Activated CD4-positive, alpha-beta T cell treated with anti-CD3 and anti-CD28 coated beads, Interleukin-2, amount 10 ng/mL, durations not matched to agents 7 days and 5 days (primary cell): ENCODE measurements at places on chromosomes 6 and 20.

GRCh38 chr6:154304191-154304590, 52.4 kb downstream of the IPCEF1 start:
- no peak overlapping the region for H3K4me3 ChIP-seq
- H3K36me3 ChIP-seq: no peaks in the 10 kb centered on the region
- peaks cover 6% of the 10 kb centered on the region for H3K27me3 ChIP-seq
- peaks cover 12% of the 10 kb centered on the region for H3K4me1 ChIP-seq
- no peak overlapping the region for H3K27ac ChIP-seq

GRCh38 chr6:37242429-37243052, 15.0 kb upstream of the TBC1D22B start:
- no peak for DNase-seq
- no peaks in the 10 kb centered on the region for H3K27me3 ChIP-seq
- H3K4me1 ChIP-seq: peaks cover 19% of the 10 kb centered on the region
- H3K4me3 ChIP-seq: no peak overlapping the region
- no peak overlapping the region for H3K27ac ChIP-seq

DNA sequence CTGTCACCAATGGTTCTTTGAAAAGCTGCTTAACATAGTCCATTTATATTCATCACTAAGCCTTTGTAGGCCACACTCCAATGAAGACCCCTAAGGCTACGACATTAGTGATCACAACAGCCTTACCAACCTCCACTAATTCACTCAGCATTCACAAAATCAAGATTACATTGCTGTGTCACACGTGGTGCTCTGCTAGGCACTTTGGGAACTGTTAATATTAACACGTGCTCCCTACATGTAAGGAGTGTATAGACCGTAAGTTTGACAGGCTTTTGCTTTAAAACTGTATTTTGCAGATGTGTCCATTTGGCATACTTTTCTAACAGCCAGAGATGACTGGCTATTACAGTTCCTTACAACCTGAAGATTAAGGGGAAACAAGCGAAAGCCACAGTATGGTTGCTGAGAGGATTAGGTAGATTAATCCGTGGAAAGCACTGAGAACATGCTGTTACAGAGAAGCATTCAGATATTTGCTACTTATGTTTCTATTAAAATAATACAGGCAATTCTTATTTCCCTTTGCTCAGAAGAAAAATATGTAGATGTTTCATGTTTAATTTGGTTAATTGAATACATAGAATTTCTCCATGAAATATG, 69.7 kb downstream of the SAMD3 start:
- no peaks in the 10 kb centered on the region for H3K27me3 ChIP-seq
- no peak for DNase-seq
- peaks cover 4% of the 10 kb centered on the region for H3K4me1 ChIP-seq
- no peak overlapping the region for H3K4me3 ChIP-seq
- H3K36me3 ChIP-seq: peaks cover 51% of the 10 kb centered on the region
- H3K27ac ChIP-seq: no peak overlapping the region

DNA sequence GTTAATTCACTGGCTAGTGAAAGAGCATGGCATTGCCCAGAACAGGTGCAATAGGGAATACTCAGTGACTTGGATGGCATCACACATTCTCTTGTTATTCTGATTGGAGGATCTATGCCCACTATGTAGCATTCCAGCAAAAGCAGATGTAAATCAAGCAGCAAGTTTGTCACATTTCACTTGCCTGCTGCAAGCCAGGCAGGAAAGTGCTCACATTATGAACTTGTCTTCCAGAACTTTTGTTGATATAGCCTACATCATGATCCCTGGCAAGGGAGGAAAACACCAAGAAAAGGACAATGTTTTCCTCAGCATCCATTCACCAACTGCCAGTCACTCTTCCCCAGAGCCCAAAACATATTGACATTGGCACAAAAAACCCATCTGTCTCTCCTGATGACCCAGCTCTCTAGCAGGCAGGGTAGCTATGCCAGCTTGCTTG, 77.8 kb downstream of the ARHGAP18 start:
- no peak for DNase-seq
- H3K4me1 ChIP-seq: no peaks in the 10 kb centered on the region
- H3K4me3 ChIP-seq: no peak overlapping the region
- peaks cover 3% of the 10 kb centered on the region for H3K36me3 ChIP-seq
- no peak overlapping the region for H3K27ac ChIP-seq

- no peak overlapping the region for H3K4me3 ChIP-seq
- no peaks in the 10 kb centered on the region for H3K36me3 ChIP-seq
- no peaks in the 10 kb centered on the region for H3K27me3 ChIP-seq
- H3K27ac ChIP-seq: no peak overlapping the region
- H3K4me1 ChIP-seq: no peaks in the 10 kb centered on the region
These were observed 25.2 kb upstream of the MYLIP start for GRCh38 chr6:16103722-16104121.

- H3K27ac ChIP-seq: no peak overlapping the region
- H3K4me1 ChIP-seq: no peaks in the 10 kb centered on the region
- DNase-seq: no peak
- no peak overlapping the region for H3K4me3 ChIP-seq
- H3K36me3 ChIP-seq: no peaks in the 10 kb centered on the region
- peaks cover 5% of the 10 kb centered on the region for H3K27me3 ChIP-seq
These were observed 98.3 kb upstream of the CHD6 start for GRCh38 chr20:41716436-41716835.

- H3K4me1 ChIP-seq: peaks cover 8% of the 10 kb centered on the region
- no peak for DNase-seq
- H3K27me3 ChIP-seq: no peaks in the 10 kb centered on the region
- H3K4me3 ChIP-seq: no peak overlapping the region
- H3K27ac ChIP-seq: no peak overlapping the region
- peaks cover 36% of the 10 kb centered on the region for H3K36me3 ChIP-seq
These were observed 27.2 kb downstream of the GSS start for GRCh38 chr20:34928411-34928810.

GRCh38 chr6:78526432-78526831, 340.9 kb upstream of the IRAK1BP1 start:
- no peak overlapping the region for H3K4me3 ChIP-seq
- H3K4me1 ChIP-seq: no peaks in the 10 kb centered on the region
- H3K27ac ChIP-seq: no peak overlapping the region

GRCh38 chr6:10425975-10426780, 11.3 kb upstream of the TFAP2A start:
- no peak for DNase-seq
- H3K36me3 ChIP-seq: peaks cover 2% of the 10 kb centered on the region
- H3K27ac ChIP-seq: peak overlapping the region; percentile 19
- H3K4me1 ChIP-seq: peaks cover 18% of the 10 kb centered on the region

GRCh38 chr6:162750776-162751175, 23.0 kb downstream of the PACRG start:
- no peak overlapping the region for H3K27ac ChIP-seq
- DNase-seq: no peak
- H3K4me3 ChIP-seq: no peak overlapping the region
- H3K4me1 ChIP-seq: no peaks in the 10 kb centered on the region

DNA sequence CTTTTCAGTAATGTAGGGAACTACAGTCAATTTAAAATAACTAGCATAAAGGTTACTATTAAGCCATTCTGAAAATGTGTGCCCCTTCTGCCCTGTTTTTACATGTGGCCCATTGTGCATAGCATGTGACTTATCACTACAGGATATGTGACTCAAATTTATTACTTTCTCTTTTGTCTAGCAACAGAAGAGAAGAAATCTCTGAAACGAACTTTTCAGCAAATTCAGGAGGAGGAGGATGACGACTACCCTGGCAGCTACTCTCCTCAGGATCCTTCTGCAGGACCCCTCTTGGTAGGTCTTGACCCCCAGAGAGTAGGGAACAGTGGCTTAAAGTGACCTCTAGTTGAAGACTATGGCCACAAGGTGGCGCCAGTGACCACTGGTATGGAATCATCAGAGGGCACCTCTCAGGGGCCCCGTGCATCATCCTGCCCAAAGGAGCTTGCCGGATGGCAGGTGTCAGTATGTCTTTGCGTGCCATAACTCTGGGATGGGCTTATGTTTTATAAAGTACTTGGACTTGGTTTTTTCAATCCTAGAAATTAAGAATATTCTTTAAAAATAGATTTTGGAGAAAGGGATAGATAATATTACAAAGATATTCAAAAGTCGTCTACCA, 23.9 kb downstream of the RPRD1B start:
- H3K4me3 ChIP-seq: no peak overlapping the region
- H3K27ac ChIP-seq: peak overlapping the region; percentile 81
- peaks cover 23% of the 10 kb centered on the region for H3K4me1 ChIP-seq
- DNase-seq: peak; percentile 80

DNA sequence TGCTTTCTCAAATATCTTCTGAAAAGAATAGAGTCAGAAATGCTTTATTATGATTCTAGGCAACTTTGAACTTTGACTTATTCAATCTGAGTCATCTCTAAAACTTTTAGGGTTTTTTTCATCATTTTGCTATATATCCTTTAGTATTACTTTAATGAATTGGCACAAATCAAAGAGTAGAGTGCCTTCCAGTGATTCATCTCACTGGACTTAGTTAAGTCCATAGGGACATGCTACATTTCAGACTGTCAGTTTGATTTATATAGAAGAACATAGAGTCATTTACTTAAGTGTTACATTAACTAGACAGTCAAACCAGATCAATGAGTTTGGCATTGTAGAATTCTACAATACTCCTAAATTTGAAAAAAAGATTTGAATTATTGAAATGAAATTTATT, 1235.7 kb upstream of the MAP3K7 start:
- H3K36me3 ChIP-seq: no peaks in the 10 kb centered on the region
- H3K27ac ChIP-seq: no peak overlapping the region

GRCh38 chr6:145116591-145117178, 618.6 kb downstream of the EPM2A start:
- H3K36me3 ChIP-seq: no peaks in the 10 kb centered on the region
- H3K27ac ChIP-seq: no peak overlapping the region
- H3K4me1 ChIP-seq: no peaks in the 10 kb centered on the region
- no peak for DNase-seq
- H3K27me3 ChIP-seq: peaks cover 6% of the 10 kb centered on the region

- no peaks in the 10 kb centered on the region for H3K27me3 ChIP-seq
- H3K4me1 ChIP-seq: peaks cover 13% of the 10 kb centered on the region
These were observed 31.9 kb downstream of the WDR27 start for GRCh38 chr6:169669889-169670288.

- no peak overlapping the region for H3K4me3 ChIP-seq
- no peaks in the 10 kb centered on the region for H3K36me3 ChIP-seq
- H3K4me1 ChIP-seq: peaks cover 15% of the 10 kb centered on the region
- H3K27me3 ChIP-seq: no peaks in the 10 kb centered on the region
- H3K27ac ChIP-seq: no peak overlapping the region
These were observed 140.3 kb downstream of the CDC5L start for GRCh38 chr6:44527583-44528369.

DNA sequence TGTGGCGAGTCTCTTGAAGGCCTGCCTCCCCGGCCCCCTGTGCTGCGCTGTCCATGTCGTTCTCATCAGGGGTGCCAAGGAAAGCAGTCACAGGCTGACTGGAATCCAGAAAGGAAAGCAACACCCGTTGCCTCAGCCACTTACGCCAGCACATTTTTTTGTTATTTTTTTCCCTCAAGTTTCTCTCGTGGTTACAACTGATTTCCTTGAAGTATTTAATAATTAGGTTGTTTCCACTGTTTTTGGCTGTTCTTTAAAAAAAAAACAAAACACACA, 17.9 kb upstream of the SLC22A1 start:
- no peak overlapping the region for H3K27ac ChIP-seq
- peaks cover 19% of the 10 kb centered on the region for H3K4me1 ChIP-seq
- DNase-seq: no peak
- no peak overlapping the region for H3K4me3 ChIP-seq
- H3K27me3 ChIP-seq: no peaks in the 10 kb centered on the region
- peaks cover 34% of the 10 kb centered on the region for H3K36me3 ChIP-seq

DNA sequence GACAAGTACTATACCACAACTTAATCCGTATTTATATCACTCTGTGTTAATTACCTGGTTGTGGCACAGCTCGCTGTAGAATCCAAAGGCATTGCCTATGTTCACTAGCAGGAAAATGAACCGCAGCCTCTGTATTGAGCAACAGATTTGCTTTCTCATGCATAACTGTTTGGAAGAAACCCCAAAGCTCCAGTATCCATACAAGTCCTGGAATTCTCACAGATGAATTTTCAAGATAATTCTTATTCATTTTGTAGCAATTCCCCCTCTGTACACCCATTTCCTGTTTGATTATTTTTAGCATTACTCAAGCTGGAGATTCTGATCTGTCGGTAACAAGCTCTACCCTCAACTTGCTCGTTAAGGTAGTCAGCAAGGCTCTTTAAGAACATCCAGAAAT, 63.5 kb downstream of the STMND1 start:
- H3K4me3 ChIP-seq: no peak overlapping the region
- H3K4me1 ChIP-seq: no peaks in the 10 kb centered on the region
- H3K27ac ChIP-seq: no peak overlapping the region
- no peak for DNase-seq

DNA sequence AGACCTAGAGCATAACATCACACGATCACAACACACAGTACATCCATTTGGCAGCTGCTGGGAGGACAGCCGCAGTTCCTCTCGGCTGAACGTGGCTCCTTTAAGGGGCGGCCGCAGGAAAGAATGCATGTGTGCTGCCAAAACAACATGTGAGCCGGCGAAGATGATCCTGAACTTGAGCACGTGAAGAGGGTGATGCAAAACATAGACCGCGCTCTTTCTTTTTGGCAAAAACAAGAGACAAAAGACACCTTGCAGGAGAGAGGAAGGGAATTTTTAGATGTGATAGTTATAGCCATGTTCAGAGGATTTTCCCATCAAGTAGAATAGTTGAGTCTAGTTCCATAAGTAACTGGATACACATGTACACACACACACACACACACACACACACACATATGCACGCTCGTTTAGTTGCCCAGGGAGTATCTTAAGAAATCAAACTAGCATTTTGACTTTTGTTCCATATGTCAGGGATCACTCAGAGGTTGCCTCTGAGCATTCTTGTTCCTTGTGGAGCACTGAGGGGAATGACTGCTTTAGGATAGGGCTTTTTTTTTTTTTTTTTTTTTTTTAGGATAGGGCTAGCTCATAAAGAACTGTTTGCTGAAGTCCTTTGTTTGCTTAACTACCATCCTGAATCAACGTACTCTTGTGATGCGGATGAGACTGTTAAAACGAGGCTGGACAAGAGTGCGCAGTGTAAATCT, 21.7 kb upstream of the RANBP9 start:
- no peak overlapping the region for H3K27ac ChIP-seq
- no peak for DNase-seq
- peaks cover 16% of the 10 kb centered on the region for H3K27me3 ChIP-seq
- no peaks in the 10 kb centered on the region for H3K4me1 ChIP-seq

- no peak overlapping the region for H3K4me3 ChIP-seq
These were observed 201.7 kb upstream of the FOXQ1 start for GRCh38 chr6:1110164-1110563.

DNA sequence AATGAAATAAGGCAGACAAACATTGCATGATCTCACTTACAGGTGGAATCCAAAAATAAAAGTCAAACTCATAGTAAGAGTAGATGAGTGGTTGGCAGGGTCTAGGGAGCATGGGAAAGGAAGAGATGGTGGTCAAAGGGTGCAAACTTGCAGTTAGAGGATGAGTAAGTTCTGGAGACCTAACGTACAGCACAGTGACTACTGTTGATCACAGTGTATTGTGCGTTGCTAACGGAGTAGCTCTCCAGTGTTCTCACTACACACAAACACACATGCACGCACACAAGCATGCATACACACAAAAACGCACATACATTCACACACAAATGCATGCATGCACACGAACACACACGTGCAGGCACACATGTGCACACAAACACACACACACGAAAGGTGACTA, 54.9 kb downstream of the LY86 start:
- peaks cover 37% of the 10 kb centered on the region for H3K36me3 ChIP-seq
- H3K27me3 ChIP-seq: no peaks in the 10 kb centered on the region

- H3K36me3 ChIP-seq: peaks cover 43% of the 10 kb centered on the region
- no peaks in the 10 kb centered on the region for H3K27me3 ChIP-seq
- peak overlapping the region; percentile 97 for H3K27ac ChIP-seq
- H3K4me1 ChIP-seq: peaks cover 41% of the 10 kb centered on the region
- no peak for DNase-seq
These were observed 610 bp downstream of the CASP8AP2 start for GRCh38 chr6:89830170-89830809.
